Nasal cavity respiratory epithelium epithelial cell of viscerocranial mucosa (primary cell): ENCODE measurements at places on chromosomes 16 and 17. TPM values are rescaled to one million over a fixed set of nuclear protein-coding genes. Genes with fewer than 3 reads are reported as not detected.

Gene CLEC19A
- not detected in 2 replicates for total RNA-seq

Gene SLC35G6
- not detected in 2 replicates for total RNA-seq

Gene SLC5A10
- under 0.01 and 0.07 TPM in 2 replicates for total RNA-seq

Gene FBF1
- total RNA-seq = 11.3 and 18.5 TPM in 2 replicates

Gene CD300A
- 0.07 TPM in 1 of 2 replicates, not detected in the other for total RNA-seq

Gene HSD11B2
- total RNA-seq = 1.4 and 4.6 TPM in 2 replicates

Gene ASPA
- not detected in 2 replicates for total RNA-seq

Gene MT1A
- total RNA-seq = not detected in 2 replicates

Gene RNF151
- not detected in 2 replicates for total RNA-seq

Gene AHSP
- total RNA-seq = not detected in 2 replicates

Gene TMEM235
- total RNA-seq = not detected in 2 replicates

Gene RNF227
- 12.6 and 15.2 TPM in 2 replicates for total RNA-seq
